ENCODE measurements at places on chromosomes 2 and 18.

GRCh38 chr2:240811346-240812300 is 8.4 kb downstream of the KIF1A start:
- no peak for DNase-seq

DNA sequence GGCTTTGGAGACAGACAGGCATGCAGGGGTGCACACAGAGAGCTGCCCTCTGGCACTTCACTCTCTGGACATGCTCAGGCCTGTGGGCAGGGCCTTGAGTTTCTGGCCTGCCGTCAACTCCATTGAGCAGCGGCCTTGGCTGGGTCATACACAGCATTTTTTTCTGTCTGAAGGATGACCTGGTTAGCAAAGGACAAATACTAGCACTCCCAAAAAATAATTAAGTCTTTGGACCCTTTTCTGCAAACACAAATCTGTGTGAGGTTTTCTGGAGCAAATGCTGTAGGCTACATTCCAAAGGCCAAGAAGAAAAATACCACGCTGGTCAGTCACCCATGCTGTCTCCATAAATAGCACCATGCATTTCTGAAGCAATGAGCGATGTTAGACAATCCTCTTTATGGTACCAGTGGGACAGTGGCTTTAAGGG is 124.7 kb upstream of the CTAGE1 start:
- DNase-seq, result no peak

DNA sequence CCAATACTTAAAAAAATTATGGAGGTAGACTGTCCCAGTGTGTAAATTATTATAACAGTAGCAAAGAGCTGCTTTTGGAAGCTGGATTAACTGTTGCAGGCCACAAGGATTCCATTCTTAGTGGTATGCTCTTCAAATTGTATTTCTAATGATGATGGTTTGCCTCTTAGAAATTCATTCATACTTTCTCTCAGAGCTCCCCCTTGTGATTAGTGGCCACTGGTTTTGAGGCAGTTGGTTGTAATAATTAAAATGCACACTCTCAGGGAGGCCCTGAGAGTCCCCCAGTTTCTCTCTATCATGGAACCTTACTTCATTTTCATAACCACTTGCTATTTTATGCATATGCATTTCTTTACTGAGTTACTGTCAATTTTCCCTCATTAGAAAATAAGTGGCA is 122.5 kb downstream of the PLA2R1 start:
- DNase-seq, result no peak

DNA sequence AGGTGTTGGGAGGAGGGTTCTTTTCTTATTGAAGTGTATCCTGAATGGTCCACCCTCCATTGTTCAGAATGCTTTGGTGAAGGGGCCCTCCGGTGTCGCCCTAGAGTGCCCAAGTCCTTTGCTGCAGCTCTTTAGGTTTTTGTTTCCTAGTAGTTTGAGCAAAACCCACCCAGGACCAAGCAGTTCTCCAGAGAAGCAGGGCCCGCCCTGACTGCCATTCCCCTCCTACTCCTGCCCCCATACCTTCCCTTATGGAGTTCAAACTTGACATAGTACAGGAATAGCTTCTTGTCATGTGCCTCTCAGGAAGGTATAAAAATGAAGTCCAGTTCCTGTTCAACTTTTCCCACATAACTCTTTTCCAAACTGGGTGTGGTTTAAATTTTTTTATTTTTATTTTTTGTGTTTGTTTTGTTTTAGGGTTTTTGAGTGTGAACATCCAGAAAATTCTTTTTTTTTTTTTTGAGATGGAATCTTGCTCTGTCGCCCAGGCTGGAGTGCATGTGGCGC is 5.6 kb downstream of the MERTK start:
- no peak for DNase-seq

DNA sequence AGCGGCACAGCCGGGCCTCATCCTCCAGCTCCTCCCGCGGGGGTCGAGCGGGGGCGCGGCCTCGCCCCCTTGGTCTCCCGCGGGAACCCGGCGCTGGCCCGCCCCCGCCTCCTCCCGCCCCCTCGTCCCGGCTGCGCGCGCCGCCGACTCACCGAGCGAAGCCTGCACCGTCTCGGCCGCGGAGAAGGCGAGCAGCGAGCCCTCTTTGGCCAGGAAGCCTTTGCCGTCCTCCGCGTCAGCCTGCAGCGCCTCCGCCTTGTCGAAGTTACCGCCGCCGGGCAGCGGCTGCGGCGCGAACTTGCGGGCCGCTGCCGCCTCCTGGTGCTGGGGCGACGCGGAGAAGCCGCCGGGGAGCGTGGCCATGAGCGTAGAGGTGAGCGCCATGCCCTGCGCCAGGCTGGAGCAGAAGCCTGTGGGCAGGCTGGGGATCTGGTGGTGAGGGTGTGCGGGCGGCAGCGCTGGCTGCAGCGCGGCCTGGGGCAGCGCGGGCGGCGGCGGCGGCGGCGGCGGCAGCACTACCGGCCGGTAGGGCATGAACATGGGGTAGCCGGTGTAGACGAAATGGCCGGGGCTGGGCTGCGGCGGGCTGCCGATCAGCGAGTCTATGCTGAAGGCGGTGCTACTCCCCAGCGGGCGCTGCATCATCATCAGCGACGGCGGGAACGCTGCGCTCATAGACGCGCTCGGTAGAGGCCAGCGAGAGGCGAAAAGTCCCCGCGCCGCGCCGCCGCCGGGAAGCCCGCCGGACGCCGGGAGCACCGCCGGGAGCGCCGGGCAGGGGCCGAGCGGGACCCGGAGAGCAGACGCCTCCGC is 683 bp downstream of the GBX2 start:
- no peak for DNase-seq

DNA sequence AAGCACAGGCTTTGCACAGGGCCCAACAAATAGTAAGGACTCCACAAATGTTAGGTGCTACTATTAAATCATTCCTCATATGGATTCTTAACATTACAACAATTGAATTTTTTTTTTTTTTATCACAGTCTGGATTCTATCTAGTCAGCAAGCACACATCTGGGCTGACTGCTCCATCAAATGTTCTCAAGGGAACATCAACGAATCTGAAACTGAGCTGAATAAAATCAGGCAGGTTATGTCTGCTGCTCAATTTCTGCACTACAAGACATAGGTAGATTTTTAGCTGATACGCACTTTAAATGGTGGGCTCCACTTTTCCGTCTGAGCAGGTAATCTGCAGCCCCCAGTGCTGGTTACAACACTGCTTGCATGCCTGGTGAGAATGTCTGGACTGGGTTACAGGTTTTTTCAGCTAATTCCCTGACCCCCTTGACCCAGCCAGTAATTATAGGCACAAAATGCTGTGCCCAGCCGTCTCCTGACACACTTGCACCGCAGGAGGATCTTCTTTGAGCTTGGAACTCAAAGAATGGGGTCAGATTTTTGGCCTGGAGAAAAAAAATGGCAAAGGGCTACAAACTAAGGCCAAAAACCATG is 44.6 kb downstream of the ADD2 start:
- no peak for DNase-seq

GRCh38 chr2:127676906-127677305 is 1.6 kb upstream of the LIMS2 start:
- no peak for DNase-seq

- no peak for DNase-seq
These were observed 1816.1 kb upstream of the LRRTM1 start for GRCh38 chr2:82120654-82121053.

GRCh38 chr18:57527556-57528229 is 58.8 kb downstream of the FECH start:
- no peak for DNase-seq

DNA sequence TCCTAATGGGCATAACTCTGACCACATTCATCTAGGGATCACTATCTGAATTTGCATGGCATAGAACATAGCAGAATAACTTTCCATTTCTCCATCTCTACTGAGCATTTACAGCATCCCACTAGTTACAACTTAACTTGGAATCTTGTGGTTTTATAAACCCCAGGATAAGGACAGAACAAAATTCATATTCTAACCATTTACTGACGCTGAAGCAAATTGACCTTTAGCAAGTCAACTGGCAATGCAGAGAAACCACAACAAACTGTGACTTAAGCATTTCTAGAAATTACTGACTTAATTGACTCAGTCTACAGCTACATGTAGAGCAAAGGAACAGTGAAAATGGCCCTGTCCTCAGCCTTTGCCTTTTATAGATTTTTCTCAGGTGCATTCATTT is 61.2 kb downstream of the DCC start:
- DNase-seq, result no peak

- no peak for DNase-seq
These were observed 186.3 kb downstream of the CALCRL start for GRCh38 chr2:187261705-187262104.

DNA sequence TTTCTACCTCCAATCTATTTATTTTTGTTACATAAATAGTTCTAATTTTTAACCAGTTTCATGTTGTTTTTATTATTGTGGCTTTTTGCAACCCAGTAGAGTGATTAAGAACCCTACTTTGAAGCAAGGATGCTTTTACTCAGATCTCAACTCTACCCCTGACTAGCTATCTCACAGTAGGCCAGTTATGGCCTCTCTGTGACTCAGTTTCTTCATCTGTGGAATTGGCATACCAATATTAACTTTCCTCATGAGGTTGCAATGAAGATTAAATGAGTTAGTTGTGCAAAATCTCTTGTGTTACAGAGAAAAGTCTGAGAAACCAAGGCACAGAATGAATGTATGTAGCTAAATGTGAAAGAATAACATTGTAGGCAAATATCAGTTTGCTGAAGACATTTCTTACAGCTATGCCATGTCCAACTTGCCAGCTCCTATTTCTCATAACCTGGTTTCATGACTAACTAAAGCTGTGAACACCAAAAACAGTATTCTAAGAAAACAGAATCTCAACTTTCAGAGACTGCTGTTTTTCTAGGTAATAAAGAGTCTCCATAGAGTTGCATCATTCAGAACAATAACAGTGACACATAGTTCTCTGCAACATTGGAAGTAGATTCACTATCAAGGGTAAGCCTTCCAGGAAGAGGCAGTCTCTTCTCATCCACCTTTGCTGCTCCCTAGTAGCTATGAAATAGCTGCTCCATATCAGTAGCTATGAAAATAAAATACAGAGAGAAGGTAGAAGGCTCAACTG is 33.2 kb upstream of the CYTIP start:
- no peak for DNase-seq

DNA sequence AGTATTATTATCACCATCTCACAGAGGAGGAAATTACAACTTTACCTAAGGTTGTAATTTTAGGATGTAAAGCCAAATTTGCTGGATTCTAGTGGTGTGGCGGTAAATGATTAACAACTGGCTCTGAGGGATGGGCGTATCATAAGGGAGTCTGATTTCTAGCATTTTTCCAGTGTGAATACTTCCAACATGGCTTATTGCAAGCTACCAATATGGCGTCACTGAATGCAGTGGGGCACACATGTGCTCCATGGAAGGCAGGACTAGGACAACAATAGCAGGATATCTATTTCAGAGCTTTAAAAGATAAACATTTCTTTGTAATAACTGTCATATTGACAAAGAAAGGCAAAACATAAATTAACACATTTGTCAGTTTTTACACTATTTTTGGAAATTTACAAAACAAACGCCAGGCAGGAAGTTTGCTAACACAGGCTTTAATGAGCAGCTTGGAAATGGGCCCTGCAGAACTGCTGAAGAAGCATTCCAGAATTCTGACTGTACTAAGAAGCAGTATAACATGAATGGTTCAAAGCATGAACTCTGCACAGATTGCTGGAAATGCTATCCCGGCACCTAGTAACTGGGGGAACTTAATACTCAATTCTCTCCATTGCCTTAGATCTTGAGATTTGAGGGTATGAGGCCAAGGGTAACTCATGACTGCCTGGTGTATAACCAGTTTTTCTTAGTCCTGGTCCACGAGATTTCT is 439.3 kb upstream of the MAP2 start:
- DNase-seq, result no peak

- DNase-seq, result no peak
These were observed 2.9 kb upstream of the MEIS1 start for GRCh38 chr2:66431846-66432587.

DNA sequence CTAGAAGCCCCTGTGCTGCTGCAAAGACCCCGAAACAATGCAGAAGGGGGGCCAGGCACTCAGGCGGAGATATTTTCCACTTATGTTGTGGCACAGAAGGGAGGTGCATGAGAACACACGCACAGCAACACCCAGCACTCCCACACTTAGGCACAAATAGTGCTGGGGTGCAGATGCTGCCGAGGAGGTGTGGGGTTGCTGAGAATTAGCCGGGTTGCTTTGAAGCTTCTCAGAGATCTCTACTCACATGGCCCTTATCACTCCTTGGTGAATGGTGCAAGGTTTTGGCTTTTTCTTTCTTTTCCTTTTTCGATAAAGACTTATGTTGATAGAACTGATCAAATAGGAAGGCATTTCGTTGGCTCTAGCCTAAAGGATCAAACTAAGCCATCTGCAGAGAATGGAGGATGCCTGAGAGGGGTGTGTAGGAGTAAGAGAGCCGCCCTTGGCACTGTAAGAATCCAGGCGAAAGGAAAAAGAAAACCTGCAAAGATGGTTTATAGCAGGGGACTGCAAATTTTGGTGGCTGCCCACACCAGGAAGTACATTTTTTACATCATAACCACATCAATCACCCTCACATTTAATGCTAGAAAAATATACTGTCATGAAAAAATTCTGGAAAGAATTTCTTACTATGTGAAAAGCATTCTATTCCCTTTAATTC is 27.9 kb upstream of the FHL2 start:
- no peak for DNase-seq

DNA sequence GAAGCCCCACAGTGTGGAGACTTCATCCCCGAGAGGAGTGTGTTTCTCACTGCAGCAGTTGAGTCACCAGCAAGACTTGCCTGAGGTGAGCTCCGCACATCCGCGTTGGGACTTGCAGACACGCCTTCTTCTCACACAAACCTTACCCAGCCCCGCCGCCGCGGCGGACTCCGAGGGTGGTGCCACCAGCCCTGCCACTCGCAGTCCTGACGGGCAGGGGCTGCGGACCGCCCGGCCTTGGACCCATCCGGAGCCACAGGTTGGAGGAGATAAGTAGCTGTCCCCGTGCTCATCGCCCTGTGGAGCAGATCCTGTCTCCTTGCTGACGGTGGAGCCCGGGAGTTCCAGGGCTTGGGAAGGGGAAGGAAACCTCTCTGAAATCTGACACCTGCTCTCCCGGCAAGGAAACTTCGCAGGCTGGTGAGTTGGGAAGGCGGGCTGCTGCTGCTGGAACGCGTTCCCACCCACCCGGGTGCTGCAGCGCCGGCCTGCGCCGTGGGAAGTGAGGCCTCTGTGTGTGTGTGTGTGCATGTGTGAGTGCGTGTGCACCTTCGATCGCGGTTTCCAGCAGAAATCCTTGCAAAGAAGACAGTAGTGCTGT is at the start of gene RAB27B:
Gene RAB27B (plus strand): TSS at position 197 of the 601 bp plus-strand sequence. CDS start 49,109 bp downstream, outside the sequence.
- DNase-seq, result no peak

- no peak for DNase-seq
These were observed 187.0 kb downstream of the CYRIA start for GRCh38 chr2:16478434-16479210.

DNA sequence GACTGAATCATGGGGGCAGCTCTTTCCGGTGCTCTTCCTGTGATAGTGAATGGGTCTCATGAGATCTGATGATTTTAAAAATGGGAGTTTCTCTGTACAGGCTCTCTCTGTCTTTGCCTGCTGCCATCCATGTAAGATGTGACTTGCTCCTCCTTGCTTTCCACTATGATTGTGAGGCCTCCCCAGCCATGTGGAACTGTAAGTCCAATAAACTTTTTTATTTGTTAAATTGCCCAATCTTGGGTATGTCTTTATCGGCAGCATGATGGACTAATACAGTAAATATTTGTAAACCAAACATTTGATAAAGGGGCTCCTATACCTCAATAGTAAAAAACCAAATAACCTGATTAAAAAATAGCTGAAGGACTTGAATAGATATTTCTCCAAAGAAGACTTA is 77.3 kb downstream of the INSIG2 start:
- DNase-seq, result no peak
